Head of caudate nucleus (tissue), 42 donors: ENCODE measurements at places on chromosomes 1 and 21.

- no peak for DNase-seq
Observed at GRCh38 chr21:41831866-41832595, 47.1 kb downstream of the PRDM15 start.

GRCh38 chr1:23097316-23097715 is 71.3 kb downstream of the LUZP1 start:
- DNase-seq, result no peak

DNA sequence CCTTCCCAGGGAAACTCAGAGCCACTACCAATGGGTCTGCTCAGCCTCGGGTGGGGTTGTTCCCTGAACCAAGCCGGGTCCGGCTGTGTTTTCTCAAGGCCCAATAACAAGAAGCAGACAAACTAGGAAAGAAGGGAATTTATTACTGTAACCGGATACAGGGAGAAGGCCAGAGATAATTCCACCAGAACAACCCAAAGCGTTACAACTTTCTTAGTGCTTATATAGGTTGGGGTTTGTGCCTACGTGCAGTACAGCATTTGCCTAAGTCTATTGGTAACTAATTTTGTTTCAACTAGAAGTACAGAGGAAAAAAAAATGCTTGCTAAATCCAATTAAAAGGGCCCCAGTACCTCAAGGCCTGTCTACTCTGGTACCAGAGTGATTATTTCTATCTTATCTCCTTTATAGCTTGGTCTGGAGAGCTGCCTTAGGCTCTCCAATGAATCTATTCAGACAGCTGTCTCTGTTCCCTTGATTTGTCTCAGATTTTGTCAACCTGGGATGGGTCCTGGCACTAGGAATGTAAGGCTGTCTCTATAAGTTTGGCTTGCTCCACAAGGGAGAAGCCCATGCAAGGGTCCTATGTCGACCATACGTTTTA is 57.3 kb upstream of the CCDC190 start:
- no peak for DNase-seq

- DNase-seq, result no peak
Observed at GRCh38 chr1:203251466-203251865, 22.0 kb upstream of the CHIT1 start.

DNA sequence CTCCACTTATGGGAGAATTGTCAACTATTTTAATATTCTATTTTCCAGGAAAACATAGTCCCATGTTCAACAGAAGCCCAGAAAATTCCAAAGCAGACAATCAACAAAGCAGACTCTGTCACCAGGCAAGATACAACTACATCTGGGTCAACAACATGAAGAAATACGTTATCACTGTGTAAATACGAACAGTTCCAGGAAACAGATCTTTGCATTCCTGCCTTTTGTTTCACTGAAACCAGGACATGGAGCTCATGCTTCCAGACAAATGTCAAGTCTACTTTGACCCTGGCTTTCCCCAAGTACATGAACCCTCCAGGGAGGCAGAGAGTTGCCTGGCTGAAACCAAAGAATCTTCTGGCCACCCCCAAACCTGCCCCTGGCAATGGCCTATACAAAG is 106.7 kb downstream of the SETD4 start:
- DNase-seq, result no peak

GRCh38 chr1:81414488-81415015 is 386.2 kb upstream of the ADGRL2 start:
- peak; percentile 17 for DNase-seq

DNA sequence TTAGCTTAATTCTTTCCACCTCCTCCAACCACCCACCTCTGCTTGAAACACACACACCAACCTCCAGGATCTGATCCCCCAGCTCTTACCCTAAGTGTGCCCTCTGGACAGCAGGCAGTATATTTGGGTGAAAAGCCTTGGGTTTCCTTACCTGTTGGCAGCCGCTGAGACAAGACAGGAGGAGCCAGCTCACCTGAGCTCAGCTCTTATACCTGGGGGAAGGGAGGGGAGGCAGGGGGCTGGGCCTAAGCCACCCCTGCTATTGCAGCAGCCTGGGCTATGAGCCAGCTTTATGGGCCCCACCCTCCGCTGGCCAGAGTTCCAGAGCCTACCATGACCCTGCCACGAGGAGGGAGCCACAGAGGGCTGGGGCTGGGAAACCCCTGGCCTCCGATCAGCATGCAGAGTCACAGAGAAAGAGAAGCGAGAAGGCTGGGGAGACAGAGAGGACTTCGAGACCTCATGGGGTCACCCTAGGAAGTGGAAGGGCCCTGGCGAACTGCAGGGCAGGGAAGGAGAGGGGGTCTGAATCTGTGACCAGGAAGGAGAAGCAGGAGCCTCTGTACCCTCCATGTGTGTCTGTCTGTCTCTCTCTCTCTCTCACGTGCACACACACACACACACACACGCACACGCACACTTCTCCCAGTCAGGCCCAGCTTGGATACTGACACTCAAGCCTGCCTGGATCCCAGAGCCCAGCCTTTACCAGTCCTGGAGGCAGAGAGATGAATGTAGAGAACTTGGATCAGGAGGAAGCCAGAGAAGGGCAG is at the start of gene S100A14:
Gene S100A14, minus strand, starts transcription at position 182 of the 773 bp plus-strand sequence. CDS start 467 bp downstream, outside the sequence.
- no peak for DNase-seq

DNA sequence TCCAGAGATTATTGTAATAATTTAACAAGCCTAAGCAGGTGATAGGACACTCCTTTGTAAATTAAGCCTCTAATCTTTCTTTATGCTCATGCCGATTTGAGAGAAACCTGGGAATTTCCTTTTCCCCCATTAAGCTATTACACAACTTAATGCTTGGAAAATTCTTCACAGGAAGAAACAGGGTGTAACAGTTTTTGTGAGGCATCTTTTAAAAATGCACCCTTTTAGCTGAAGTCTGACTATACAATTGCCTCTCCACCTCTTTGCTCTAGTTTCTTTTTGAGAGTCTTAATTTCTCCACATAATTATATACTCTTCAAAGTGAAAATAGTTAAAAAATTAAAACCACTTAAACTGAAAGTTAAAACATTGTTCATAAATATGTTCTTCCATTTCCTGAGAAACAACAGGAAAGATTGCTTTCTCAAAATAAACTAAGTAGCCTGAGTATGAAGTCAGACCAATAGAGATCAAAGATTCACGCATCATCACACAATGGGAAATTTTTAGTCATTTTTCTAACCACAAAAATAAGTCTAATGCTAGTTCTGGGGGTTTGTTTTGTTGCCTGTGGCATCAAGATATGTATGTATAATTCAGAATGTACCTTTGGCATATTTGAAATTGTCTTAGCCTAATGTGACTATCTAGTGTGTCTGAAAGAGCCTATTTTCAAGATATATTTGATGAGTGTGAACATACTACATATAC is 34.7 kb downstream of the LRRC8D start:
- DNase-seq, result no peak

DNA sequence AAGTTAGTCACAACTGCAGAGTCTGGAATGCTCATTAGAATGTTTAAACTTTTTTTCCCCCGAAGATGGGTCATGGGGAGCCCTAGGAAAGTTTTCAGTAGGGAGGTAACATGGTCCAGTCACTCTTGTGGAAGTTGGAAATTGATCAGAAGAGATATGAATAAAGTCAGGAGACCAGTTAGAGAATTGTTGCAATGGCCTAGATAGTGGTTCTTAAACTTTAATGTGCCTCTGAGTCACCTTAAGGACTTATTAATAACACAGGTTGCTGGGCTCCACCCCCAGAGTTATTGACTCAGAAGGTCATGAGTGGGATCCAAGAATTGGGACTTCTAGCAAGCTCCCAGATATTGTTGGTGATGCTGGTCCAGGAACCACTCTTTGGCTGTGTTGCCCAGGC is 3.2 kb upstream of the TFAP2E start:
- DNase-seq, result no peak

DNA sequence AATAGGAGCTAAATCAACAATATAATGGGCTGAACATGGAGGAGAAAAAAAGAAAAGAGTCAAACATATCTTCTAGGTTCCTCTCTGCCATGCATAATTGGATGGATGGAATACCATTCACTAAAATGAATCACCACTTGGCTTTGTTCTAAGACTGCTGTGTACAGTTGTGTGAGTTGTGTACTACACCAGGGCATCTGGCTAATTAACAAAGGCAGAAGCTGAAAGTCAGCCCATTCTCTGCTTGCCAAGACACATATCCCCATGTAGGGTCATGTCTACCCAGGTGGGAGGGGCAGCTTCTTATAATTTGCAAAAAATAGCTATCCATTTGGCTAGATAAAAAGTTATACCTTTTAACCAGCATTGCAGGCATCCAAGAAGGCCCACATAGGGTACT is 21.0 kb downstream of the JUN start:
- no peak for DNase-seq

GRCh38 chr1:112849425-112850033 is 106.5 kb downstream of the SLC16A1 start:
- DNase-seq, result peak; percentile 27

DNA sequence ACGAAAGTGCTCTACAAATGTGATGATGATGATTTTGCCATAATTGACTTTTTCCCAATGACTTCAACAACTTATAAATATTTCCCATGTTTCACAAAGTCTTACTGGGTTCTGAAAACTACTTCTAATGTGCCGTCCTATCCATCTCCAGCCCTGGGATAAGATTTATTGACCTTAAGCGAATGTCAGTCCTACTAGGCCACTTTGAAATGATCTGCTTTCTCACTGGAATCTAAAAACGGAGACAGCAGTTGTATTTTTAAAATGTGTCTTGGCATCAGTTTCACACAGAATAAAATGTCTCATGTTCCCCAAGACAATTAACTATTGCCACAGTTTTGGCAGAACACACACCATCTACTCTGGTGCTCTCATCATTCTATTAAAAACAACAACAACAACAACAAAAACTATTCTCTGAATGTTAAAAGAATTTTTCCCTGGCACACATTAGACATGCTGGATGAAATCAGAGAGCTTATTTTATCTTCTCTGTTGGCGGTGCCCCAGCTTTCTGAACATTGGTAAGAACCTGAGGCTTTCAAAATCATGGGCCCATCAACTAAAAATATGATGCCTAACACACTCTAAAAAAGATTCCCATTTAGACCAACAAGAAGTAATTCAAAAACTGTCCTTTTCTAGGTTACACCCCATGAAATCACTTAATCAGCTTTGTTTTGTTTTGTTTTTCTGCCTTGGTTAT is 23.1 kb upstream of the DNASE2B start:
- no peak for DNase-seq

- no peak for DNase-seq
Observed at GRCh38 chr1:12627296-12627695, 9.3 kb upstream of the DHRS3 start.

DNA sequence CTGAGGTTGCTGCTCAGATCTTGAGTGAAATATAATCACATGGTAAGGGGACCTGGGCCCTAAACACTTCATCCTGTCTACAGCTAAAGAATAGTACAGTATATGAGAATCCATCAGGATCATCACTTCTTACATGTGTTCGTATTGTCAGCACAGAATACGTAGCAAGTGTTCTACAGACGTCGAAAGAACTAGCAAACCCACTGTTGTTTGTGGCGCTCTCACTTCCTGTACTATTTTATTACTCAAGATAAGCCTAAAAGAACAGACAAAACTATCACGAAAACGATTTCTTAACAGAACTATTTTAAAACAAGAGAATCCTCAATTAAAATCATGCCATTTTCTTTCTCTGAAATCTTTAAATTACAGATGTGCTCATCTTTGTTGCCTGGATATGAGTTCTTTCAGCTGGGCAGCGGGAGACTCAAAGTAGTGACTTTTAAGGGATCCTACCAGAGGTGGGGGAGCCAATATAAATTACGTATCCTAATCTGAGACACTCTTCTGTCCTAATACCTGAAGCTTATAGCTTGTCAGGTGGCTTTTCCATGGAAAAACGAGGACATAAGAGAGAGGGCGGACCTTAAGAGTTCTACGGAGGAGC is 724 bp downstream of the ST7L start:
- DNase-seq, result no peak

DNA sequence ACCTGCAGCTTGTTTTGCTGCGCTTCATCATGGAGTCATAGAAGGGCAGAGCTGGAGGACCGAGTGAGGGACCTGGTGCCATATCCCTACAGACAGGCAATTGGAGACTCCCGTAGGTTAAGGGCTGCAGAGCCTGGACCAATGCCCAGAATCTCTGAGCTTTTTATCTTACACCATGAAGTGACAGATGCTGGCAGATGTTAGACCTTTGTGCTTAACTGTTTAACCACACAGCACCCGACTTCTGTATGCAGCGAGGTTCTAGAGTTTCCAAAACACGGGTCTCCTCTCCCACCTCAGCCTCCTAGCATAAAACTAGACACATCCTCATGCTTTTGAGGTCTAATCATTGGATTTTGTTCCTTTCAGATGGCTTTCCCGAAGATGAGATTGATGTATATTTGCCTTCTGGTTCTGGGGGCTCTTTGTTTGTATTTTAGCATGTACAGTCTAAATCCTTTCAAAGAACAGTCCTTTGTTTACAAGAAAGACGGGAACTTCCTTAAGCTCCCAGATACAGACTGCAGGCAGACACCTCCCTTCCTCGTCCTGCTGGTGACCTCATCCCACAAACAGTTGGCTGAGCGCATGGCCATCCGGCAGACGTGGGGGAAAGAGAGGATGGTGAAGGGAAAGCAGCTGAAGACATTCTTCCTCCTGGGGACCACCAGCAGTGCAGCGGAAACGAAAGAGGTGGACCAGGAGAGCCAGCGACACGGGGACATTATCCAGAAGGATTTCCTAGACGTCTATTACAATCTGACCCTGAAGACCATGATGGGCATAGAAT is 47.6 kb downstream of the B3GALT5 start:
- DNase-seq, result no peak

DNA sequence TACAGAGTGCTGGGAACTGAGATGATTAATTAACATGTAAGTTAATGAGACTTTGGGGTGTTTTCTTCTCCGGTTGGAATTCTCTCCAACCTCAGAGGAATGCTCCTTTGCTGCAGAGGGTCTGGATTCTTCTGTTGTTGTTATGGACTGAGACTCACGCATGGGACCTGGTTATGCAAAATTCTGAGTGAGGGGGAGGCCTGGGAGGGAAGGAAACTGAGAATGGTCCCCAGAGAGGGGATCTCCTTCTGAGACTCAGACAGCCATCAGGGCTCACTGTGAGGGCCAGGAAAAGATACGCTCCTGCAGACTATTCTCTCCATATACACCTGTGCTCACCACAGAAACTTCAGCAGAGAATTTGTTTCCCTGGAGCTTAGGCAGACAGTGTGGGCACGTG is 56.3 kb downstream of the HTR6 start:
- no peak for DNase-seq

DNA sequence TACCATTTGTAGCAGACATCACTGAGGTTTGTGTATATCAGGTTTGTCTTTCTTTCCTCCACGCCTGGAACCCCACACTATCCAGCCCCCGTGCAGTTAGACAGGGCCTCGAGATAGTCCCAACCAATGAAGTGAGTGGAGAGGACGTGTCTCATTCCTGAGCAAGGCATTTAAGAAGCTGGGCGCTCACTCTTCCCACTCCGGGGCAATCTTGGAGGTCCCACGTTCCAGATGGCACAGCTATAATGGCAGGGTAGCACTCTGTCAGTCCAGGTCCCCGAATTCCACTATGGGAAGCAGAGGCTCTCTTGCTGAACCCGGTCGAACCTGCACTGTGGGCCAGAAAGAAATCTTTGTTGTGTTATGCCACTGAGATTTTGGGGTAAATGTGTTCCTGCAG is 57.3 kb upstream of the CSF3R start:
- DNase-seq, result no peak
